Ovary (tissue), 10 donors: ENCODE measurements at places on chromosomes 3 and 15.

DNA sequence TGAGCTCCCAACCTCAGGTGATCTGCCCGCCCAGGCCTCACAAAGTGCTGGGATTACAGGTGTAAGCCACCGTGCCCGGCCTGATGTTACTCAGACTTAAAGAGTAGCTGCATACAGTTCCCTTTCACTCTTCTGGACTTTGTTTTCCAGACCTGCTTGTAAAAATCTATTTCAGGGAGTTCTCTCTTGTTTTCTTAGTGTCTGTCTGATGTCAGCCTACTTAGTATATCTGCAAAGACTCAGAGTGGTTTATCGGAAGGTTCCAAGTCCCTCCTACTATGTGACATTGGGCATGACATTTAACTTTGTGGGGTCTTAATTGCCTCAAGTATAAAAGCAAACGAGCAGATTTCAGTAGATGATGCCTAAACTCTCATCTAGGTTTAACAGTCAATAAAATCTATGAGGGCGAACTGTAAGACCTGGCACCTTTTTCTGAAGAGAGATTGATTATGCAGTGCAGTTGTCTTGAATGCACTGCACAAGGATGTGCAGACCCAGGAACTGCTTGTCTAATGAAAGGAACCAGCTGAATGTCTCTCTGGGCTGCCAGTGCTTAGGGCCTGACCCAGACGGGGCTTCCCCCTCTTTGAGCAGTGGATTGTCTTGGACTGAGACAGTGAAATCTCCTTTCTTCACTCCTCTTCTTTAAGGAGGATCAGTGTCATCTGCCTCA, 301.4 kb downstream of the PTPRG start:
- no peak for DNase-seq

GRCh38 chr15:89140595-89140994, 52.3 kb downstream of the ABHD2 start:
- no peak for DNase-seq

- DNase-seq: no peak
Observed at GRCh38 chr3:168964736-168965135, 698.8 kb downstream of the MECOM start.

DNA sequence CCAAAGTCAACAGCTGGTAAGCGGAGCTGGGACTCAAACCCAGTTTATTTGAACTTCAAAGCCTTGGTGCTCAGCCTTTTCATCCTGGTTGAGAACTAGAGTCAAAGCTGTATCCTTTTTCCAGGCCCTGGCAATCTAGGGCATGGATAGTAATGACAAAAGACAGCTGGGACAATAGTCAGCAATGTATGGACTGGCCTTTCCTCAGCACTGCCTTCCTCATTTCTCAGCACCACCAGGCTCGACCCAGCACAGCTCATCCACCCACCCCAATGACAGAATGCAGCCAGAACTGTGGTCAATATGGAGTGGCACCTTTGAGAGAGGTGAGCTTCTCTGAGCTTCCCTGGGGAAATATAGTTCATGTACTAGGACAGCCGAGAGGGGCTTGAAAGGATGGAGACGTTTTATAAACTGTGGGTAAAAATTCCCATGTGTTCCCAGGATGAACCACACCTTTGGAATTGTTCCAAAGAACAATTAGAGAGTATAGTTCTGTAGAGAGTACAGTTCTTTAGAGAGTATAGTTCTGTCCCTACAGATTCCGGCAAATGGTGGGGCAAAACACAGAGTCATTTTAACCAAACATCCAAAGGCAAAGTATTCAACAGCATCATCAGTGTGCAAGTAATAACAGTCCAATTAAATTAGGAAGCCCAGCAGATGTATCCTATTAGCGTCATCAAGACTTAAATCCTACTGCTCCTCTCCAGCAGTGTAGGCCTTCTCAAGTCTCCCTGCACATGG, 30.2 kb upstream of the IREB2 start:
- no peak for DNase-seq
